Adrenal gland (tissue), 19 donors: ENCODE measurements at places on chromosomes 2 and 18. TPM values are rescaled to one million over a fixed set of nuclear protein-coding genes. Genes with fewer than 3 reads are reported as not detected.

GRCh38 chr2:166017208-166017607 is 63.6 kb upstream of the TTC21B start:
- H3K27ac ChIP-seq: no peak overlapping the region
- no peak for DNase-seq
- no peak overlapping the region for H3K4me3 ChIP-seq
- no peaks in the 10 kb centered on the region for H3K4me1 ChIP-seq
- H3K36me3 ChIP-seq: no peaks in the 10 kb centered on the region
- no peaks in the 10 kb centered on the region for H3K27me3 ChIP-seq

- no peaks in the 10 kb centered on the region for H3K27me3 ChIP-seq
- H3K36me3 ChIP-seq: no peaks in the 10 kb centered on the region
- H3K4me1 ChIP-seq: peaks cover 9% of the 10 kb centered on the region
- DNase-seq: no peak
- no peak overlapping the region for H3K27ac ChIP-seq
- H3K4me3 ChIP-seq: no peak overlapping the region
Measured at GRCh38 chr18:23935804-23936203, 78.8 kb upstream of the TTC39C start.

GRCh38 chr2:210172219-210172575 is 988 bp upstream of the KANSL1L start:
- no peaks in the 10 kb centered on the region for H3K27me3 ChIP-seq
- H3K27ac ChIP-seq: peak overlapping the region; percentile 100
- no peaks in the 10 kb centered on the region for H3K36me3 ChIP-seq
- peaks cover 25% of the 10 kb centered on the region for H3K4me1 ChIP-seq
- DNase-seq: no peak
- peak overlapping the region; percentile 93 for H3K4me3 ChIP-seq

- H3K36me3 ChIP-seq: no peaks in the 10 kb centered on the region
- DNase-seq: no peak
- H3K4me3 ChIP-seq: no peak overlapping the region
- H3K27ac ChIP-seq: no peak overlapping the region
Measured at GRCh38 chr2:176260689-176261088, 8.6 kb upstream of the MTX2 start.

GRCh38 chr2:199471443-199472057 is 13.8 kb upstream of the SATB2 start:
- H3K4me1 ChIP-seq: peaks cover 17% of the 10 kb centered on the region
- no peak overlapping the region for H3K4me3 ChIP-seq
- peaks cover 65% of the 10 kb centered on the region for H3K27me3 ChIP-seq
- peak; percentile 83 for DNase-seq
- no peaks in the 10 kb centered on the region for H3K36me3 ChIP-seq

- DNase-seq: peak; percentile 51
- H3K27ac ChIP-seq: peak overlapping the region; percentile 55
- no peaks in the 10 kb centered on the region for H3K36me3 ChIP-seq
- H3K4me3 ChIP-seq: peak overlapping the region; percentile 93
- H3K27me3 ChIP-seq: no peaks in the 10 kb centered on the region
Measured at GRCh38 chr18:79950515-79951341, 725 bp downstream of the SLC66A2 start.

- H3K27me3 ChIP-seq: no peaks in the 10 kb centered on the region
- DNase-seq: no peak
- no peak overlapping the region for H3K27ac ChIP-seq
- H3K36me3 ChIP-seq: no peaks in the 10 kb centered on the region
- H3K4me1 ChIP-seq: no peaks in the 10 kb centered on the region
- no peak overlapping the region for H3K4me3 ChIP-seq
Measured at GRCh38 chr2:236899146-236899545, 186.5 kb upstream of the COPS8 start.

DNA sequence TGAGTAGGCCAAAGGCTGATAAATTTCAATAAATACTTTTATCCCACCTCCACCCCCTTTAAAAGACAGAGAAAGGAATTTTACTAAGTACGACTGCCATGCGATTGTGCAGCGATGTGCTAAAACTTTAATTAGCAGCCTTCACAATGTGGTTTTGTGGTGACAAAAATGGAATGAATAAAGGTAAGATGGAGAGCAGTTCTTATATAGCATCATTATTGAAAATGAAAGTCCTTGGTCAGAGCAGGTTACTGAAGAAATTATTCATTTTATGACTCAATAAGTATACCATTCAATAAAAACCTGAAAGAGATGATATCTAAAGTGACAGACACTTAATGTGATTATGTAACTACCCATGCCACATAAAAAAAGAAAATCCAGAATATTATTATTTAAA is 33.2 kb upstream of the MTIF2 start:
- no peaks in the 10 kb centered on the region for H3K4me1 ChIP-seq
- H3K4me3 ChIP-seq: no peak overlapping the region
- no peaks in the 10 kb centered on the region for H3K27me3 ChIP-seq
- no peaks in the 10 kb centered on the region for H3K36me3 ChIP-seq
- DNase-seq: no peak

DNA sequence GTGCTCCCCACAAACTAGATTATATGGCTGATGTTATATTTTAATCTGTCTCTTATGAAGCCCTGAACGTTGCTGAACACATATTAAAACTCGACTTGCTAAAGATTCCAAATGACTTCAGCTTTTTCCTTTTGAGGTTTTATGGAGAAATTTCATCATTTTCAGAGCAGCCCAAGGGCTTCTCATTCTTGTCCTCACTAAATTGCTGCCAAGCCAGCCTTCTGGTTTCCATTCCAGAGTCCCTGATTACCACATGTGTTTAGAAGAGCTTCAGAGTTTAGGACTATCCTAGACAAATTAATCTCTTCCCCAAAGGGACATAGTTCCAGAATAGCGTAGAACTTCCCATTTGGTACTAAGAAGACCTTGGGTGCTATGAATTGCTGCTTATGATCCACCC is 77.8 kb upstream of the CCDC195 start:
- no peak for DNase-seq
- no peaks in the 10 kb centered on the region for H3K27me3 ChIP-seq
- no peak overlapping the region for H3K4me3 ChIP-seq
- no peak overlapping the region for H3K27ac ChIP-seq
- no peaks in the 10 kb centered on the region for H3K36me3 ChIP-seq
- no peaks in the 10 kb centered on the region for H3K4me1 ChIP-seq

DNA sequence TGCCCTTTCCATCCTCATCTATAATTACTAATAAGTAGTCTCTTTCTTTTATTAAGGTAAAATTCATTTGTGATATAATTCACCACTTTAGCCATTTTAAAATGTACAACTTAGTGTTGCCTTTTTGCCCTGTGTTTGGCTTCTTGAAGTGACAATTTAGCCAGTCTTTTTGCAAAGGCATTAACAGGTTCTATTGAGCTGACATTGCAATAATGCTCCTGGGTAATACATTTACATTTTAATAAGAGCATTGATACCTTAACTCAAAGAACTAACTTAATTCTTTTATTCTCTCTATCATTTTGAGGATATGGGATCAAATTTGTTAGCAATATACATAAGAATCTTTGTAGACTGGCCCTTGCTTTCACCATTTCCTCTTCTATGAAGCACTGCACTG is 242.3 kb downstream of the LRRTM1 start:
- no peaks in the 10 kb centered on the region for H3K36me3 ChIP-seq
- H3K27me3 ChIP-seq: no peaks in the 10 kb centered on the region
- no peak overlapping the region for H3K4me3 ChIP-seq
- H3K27ac ChIP-seq: no peak overlapping the region
- no peaks in the 10 kb centered on the region for H3K4me1 ChIP-seq
- no peak for DNase-seq

GRCh38 chr18:45015788-45016128 is 335.1 kb downstream of the SETBP1 start:
- no peak overlapping the region for H3K27ac ChIP-seq
- H3K4me3 ChIP-seq: no peak overlapping the region
- H3K27me3 ChIP-seq: no peaks in the 10 kb centered on the region
- peaks cover 17% of the 10 kb centered on the region for H3K4me1 ChIP-seq
- DNase-seq: no peak

GRCh38 chr18:78934551-78935225 is 44.9 kb upstream of the SALL3 start:
- H3K36me3 ChIP-seq: no peaks in the 10 kb centered on the region
- H3K27ac ChIP-seq: no peak overlapping the region
- no peak overlapping the region for H3K4me3 ChIP-seq
- peaks cover 6% of the 10 kb centered on the region for H3K27me3 ChIP-seq
- no peaks in the 10 kb centered on the region for H3K4me1 ChIP-seq
- DNase-seq: no peak

GRCh38 chr2:241601841-241602240 is 35.1 kb downstream of the THAP4 start:
- no peak overlapping the region for H3K4me3 ChIP-seq
- no peak for DNase-seq
- H3K36me3 ChIP-seq: no peaks in the 10 kb centered on the region
- H3K4me1 ChIP-seq: no peaks in the 10 kb centered on the region

DNA sequence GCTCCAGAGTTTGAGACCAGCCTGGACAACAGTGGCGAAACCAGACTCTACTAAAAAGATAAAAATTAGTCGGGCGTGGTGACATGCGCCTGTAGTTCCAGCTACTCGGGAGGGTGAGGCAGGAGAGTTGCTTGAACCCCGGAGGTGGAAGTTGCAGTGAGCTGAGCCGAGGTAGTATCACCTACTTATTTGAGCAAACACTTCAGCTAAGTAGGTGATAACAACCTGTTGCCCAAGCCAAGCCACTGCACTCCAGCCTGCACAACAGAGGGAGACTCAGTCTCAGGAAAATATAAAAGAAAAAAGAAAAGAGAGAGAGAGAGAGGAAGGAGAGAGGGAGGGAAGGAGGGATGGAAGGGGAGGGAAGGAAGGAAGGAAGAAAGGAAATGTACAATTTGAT is 21.3 kb downstream of the FER1L5 start:
- no peaks in the 10 kb centered on the region for H3K36me3 ChIP-seq
- H3K27ac ChIP-seq: no peak overlapping the region
- H3K4me1 ChIP-seq: peaks cover 9% of the 10 kb centered on the region
- no peak overlapping the region for H3K4me3 ChIP-seq

DNA sequence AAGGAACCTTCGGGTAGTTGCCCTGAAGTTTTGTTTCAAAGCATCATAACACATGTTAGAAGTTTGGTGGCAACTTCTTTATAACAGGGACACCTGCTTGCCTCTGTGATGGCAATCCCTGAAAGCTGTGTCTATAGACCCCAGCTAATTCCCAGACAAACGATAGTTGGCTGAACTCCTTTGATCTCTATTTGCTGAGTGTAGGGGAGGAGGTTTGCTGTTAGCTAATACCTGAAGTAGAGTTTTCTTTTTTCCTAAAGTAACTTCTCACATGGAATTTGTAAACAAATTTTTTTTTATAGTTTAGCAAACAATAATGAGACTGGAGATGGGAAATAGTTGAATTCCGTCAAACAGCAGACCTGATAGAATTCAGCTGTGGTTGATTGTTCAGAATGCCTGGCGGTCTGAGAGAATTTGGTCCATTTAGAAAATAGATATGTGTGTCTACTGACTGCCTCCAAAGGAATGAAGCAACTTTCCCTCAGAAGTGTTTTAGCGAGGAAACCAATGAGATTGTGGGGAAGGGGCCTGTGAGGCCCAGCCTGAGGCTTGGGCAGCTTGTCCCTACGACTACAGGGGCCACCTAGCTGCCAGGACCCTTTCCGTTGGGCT is 123.5 kb upstream of the EPAS1 start:
- H3K27me3 ChIP-seq: no peaks in the 10 kb centered on the region
- no peak overlapping the region for H3K27ac ChIP-seq
- no peaks in the 10 kb centered on the region for H3K36me3 ChIP-seq
- peaks cover 3% of the 10 kb centered on the region for H3K4me1 ChIP-seq
- no peak for DNase-seq
- H3K4me3 ChIP-seq: no peak overlapping the region

GRCh38 chr18:9206421-9206820 is 69.8 kb downstream of the ANKRD12 start:
- H3K4me1 ChIP-seq: peaks cover 25% of the 10 kb centered on the region
- no peak overlapping the region for H3K27ac ChIP-seq
- no peak for DNase-seq
- no peaks in the 10 kb centered on the region for H3K27me3 ChIP-seq

DNA sequence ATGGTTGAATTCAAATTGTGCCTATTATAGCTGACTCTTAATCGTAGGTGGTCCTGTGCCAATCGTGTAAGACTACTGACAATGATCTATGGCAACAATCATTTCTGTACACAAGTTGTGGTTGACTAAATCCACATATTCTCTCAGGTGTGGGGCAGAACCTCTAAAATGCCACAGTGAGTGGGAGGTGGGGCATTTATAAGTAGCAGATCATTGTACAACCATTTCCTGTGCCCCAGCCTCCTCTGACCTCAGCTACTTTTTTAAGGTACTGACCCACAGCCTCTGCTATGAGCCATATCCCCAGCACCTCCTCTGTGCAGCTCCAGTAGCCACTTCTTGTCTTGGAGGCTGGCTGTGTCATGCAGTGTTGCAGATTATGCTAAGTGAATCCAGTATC is 48.6 kb upstream of the RAPH1 start:
- peaks cover under 1% of the 10 kb centered on the region for H3K4me1 ChIP-seq
- H3K27ac ChIP-seq: no peak overlapping the region

GRCh38 chr2:40543381-40543780 is 91.5 kb upstream of the SLC8A1 start:
- H3K36me3 ChIP-seq: no peaks in the 10 kb centered on the region
- no peaks in the 10 kb centered on the region for H3K27me3 ChIP-seq
- no peaks in the 10 kb centered on the region for H3K4me1 ChIP-seq
- DNase-seq: no peak

- H3K36me3 ChIP-seq: no peaks in the 10 kb centered on the region
- DNase-seq: peak; percentile 63
- no peaks in the 10 kb centered on the region for H3K27me3 ChIP-seq
- H3K27ac ChIP-seq: no peak overlapping the region
- no peak overlapping the region for H3K4me3 ChIP-seq
Measured at GRCh38 chr2:231644426-231644825, 51.8 kb downstream of the TEX44 start.

DNA sequence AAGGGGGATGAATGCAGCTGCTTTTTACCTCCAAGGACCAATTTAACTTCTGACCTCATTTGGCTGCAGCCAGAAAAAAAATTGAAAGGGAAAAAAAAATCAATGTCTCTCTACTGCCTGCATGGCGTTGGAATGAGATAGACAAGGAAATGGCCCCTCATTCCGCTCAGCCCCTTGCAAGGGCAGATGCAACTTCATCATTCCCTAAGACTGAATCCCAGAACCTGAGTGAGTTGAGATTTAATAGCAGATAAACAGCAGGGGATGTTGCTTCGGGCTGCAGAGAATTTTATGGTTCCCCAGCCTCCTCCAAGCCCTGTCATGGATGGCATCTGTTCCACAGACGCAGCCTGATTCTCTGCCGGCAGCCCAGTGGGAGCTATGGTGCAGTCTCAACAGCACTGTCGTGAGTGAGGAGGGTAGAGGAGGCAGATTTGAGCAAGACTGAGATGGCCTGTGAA is 49.0 kb downstream of the CAPN13 start:
- H3K4me3 ChIP-seq: no peak overlapping the region
- H3K36me3 ChIP-seq: no peaks in the 10 kb centered on the region

GRCh38 chr2:218898109-218898878 is 17.6 kb downstream of the WNT10A start:
- H3K4me1 ChIP-seq: peaks cover 14% of the 10 kb centered on the region
- H3K36me3 ChIP-seq: no peaks in the 10 kb centered on the region
- peaks cover 74% of the 10 kb centered on the region for H3K27me3 ChIP-seq
- H3K4me3 ChIP-seq: no peak overlapping the region

Gene MERTK
- 87.6 TPM for total RNA-seq

Gene STARD6
- total RNA-seq: not detected

Gene NOSTRIN
- total RNA-seq: 22.0 TPM

Gene ALPP
- total RNA-seq: not detected

Gene TMEM87B
- total RNA-seq: 36.5 TPM

Gene C2orf15
- total RNA-seq: not detected

Gene B3GNT2
- total RNA-seq: 29.2 TPM

Gene TUBA3D
- not detected for total RNA-seq

Gene GKN2
- not detected for total RNA-seq

Gene IDH1
- total RNA-seq: 562 TPM

Gene NEB
- 32.5 TPM for total RNA-seq

Gene ANKRD53
- 2.1 TPM for total RNA-seq

Gene RAX
- total RNA-seq: not detected
